ENCODE measurements at places on chromosomes 12 and 14. TPM values are rescaled to one million over a fixed set of nuclear protein-coding genes. Genes with fewer than 3 reads are reported as not detected.
A peak's percentile ranks its signal among the peaks of the same experiment; 100 is the strongest.

GRCh38 chr14:102333795-102334705 is 14.5 kb downstream of the ZNF839 start:
- H3K36me3 ChIP-seq = peaks cover 8% of the 10 kb centered on the region
- no peak overlapping the region for H3K4me3 ChIP-seq
- no peak for DNase-seq
- H3K27ac ChIP-seq = no peak overlapping the region
- H3K4me1 ChIP-seq = no peaks in the 10 kb centered on the region
- no peaks in the 10 kb centered on the region for H3K27me3 ChIP-seq

GRCh38 chr14:104462651-104463630 is 116.6 kb upstream of the C14orf180 start:
- H3K36me3 ChIP-seq = no peaks in the 10 kb centered on the region
- H3K4me1 ChIP-seq = peaks cover 5% of the 10 kb centered on the region
- DNase-seq = no peak
- no peaks in the 10 kb centered on the region for H3K27me3 ChIP-seq
- no peak overlapping the region for H3K27ac ChIP-seq

DNA sequence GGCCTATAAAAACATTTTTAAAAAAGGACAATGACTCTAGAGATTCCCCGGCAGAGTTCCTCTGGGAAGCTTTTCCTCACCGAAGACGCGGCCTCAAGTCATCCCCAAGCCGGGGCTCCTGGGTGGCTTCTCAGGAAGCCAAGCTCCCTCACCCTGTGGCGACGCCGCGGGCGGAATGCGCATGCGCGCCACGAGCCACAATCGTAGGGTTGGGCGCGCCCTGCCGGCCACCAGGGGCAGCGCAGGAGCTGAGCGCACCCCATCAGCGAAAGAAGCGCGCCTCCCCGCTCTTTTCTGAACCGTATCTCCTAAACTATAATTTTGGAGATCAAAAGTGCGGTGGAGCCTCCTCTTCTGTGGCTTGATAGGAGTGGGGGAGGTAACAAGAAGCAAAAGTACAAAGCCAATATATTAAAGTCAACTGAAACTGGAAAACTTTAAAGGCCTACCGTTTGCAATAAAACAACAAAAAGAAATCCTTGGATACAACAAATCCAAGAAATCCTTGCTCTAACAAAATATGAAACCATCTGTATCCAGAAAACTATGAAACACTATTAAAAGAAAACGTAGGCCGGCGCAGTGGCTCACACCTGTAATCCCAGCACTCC is 17.4 kb upstream of the CHFR start:
- peaks cover 13% of the 10 kb centered on the region for H3K4me1 ChIP-seq
- H3K36me3 ChIP-seq = no peaks in the 10 kb centered on the region
- no peak overlapping the region for H3K27ac ChIP-seq
- DNase-seq = peak; percentile 88
- H3K4me3 ChIP-seq = no peak overlapping the region

- no peak overlapping the region for H3K4me3 ChIP-seq
- H3K27ac ChIP-seq = no peak overlapping the region
- no peak for DNase-seq
These were observed 33.9 kb downstream of the SCARB1 start for GRCh38 chr12:124829708-124830304.

DNA sequence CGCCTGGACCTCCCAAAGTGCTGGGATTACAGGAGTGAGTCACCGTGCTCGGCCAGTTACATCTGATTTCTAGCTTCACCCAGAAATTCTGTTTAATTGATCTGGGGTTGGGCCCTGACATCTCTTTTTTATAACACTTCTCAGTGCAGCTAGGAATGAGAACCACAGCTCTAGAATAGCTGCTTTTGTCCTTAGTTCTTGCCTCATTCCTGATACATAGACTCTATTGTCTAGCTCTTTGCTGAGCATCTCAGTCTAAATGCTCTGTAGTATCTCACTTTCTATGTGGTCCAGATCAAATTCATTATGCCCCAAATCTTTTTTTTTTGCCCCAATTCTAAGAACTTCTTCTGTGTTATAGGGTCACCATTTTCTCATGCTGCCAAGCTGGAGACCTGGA is 29.9 kb upstream of the FUT8 start:
- no peak for DNase-seq
- H3K27ac ChIP-seq = no peak overlapping the region
- H3K4me3 ChIP-seq = no peak overlapping the region
- no peaks in the 10 kb centered on the region for H3K36me3 ChIP-seq

DNA sequence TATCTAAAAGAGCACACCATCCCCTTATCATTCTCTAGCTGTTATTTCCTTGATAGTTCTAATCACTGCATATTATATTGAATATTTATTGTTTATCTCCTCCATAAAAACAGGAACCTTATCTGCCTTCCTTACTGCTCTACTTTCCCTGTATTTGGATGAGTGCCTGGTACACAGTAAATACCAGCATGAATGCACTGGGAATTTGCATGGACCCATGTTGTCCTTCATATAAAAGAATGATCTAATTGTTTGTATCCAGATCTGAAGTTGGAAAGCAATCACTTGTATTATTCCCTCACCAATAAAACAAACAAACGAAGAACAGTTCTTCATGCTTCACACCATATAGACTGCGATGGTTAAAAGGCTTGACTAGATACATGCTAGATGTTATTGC is 15.3 kb upstream of the CNOT2 start:
- H3K27ac ChIP-seq = no peak overlapping the region
- no peak for DNase-seq
- no peaks in the 10 kb centered on the region for H3K27me3 ChIP-seq
- H3K4me1 ChIP-seq = no peaks in the 10 kb centered on the region

GRCh38 chr12:8549381-8549780 is 8.7 kb upstream of the CLEC4E start:
- no peak overlapping the region for H3K27ac ChIP-seq
- no peaks in the 10 kb centered on the region for H3K36me3 ChIP-seq
- no peaks in the 10 kb centered on the region for H3K27me3 ChIP-seq

DNA sequence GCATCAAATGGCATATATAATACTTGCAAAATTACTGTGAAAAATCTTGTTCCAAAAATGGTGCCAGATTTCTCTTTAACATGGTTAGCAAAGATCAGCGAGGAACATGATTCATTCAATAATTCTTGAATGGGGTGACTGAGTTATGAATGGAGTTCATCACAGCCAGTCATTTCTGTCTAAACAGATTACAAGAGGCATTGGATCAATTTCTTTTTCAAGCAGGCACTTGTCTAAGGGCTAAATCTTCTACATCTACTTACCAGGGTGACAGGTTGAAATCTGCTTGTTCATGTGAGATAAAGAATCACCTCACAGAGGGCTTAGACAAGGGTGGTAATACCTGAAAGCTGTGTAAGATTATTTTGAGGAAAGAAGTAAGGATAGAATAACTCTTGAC is 247.7 kb downstream of the ATP23 start:
- H3K27me3 ChIP-seq = no peaks in the 10 kb centered on the region
- no peak for DNase-seq
- no peaks in the 10 kb centered on the region for H3K4me1 ChIP-seq
- no peak overlapping the region for H3K27ac ChIP-seq
- no peaks in the 10 kb centered on the region for H3K36me3 ChIP-seq

DNA sequence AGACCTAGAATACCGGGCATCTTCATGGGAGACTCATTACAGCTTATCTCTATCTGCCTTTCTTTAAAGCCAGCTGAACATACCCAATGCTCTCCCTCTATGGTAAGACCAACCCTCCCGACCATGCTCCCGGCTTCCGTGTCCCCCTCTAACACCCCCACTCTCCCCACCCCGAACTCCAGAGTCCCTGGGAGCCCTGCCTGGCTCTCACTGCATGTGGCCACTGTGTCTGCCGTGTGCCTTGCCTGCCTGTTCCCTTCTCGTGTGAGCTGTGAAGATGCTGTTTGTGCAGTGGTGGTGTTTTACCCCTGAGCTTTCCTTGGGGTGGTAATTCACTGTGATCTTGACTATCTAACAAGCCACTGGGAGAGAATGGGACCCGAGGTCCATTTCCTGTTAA is 146.4 kb upstream of the FKBP4 start:
- no peaks in the 10 kb centered on the region for H3K27me3 ChIP-seq
- no peak overlapping the region for H3K27ac ChIP-seq
- DNase-seq = no peak
- no peaks in the 10 kb centered on the region for H3K4me1 ChIP-seq
- no peaks in the 10 kb centered on the region for H3K36me3 ChIP-seq

DNA sequence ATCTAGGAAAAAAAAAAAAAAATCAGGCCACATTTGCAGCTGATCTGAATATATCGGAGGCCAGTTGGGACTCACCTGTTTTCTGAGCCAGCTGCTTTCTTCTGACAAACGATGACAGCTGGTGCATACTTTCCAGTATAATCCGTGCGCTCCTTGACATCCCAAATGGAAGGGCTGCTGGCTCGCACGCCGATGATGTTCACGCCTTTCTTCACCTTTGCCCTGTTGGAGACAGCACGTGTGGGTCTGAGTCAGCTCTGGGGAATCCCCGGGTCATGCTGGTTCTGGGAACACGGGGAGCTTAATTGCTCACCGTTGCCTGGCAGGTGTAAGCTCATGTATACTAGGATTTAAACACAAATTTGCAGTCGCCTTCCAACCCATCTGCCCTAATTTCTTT is 372.8 kb downstream of the TMEM132D start:
- H3K4me3 ChIP-seq = no peak overlapping the region
- H3K4me1 ChIP-seq = no peaks in the 10 kb centered on the region
- no peak overlapping the region for H3K27ac ChIP-seq
- H3K36me3 ChIP-seq = no peaks in the 10 kb centered on the region
- no peak for DNase-seq

GRCh38 chr12:87274594-87275245 is 754.5 kb downstream of the C12orf50 start:
- no peaks in the 10 kb centered on the region for H3K4me1 ChIP-seq
- H3K27ac ChIP-seq = no peak overlapping the region

GRCh38 chr14:81767266-81767995 is 233.8 kb upstream of the SEL1L start:
- H3K27me3 ChIP-seq = no peaks in the 10 kb centered on the region
- no peak overlapping the region for H3K27ac ChIP-seq
- no peak overlapping the region for H3K4me3 ChIP-seq

GRCh38 chr12:78403681-78404080 is 460.9 kb upstream of the SYT1 start:
- H3K27me3 ChIP-seq = no peaks in the 10 kb centered on the region
- H3K36me3 ChIP-seq = no peaks in the 10 kb centered on the region
- H3K4me1 ChIP-seq = peaks cover 6% of the 10 kb centered on the region
- DNase-seq = no peak

DNA sequence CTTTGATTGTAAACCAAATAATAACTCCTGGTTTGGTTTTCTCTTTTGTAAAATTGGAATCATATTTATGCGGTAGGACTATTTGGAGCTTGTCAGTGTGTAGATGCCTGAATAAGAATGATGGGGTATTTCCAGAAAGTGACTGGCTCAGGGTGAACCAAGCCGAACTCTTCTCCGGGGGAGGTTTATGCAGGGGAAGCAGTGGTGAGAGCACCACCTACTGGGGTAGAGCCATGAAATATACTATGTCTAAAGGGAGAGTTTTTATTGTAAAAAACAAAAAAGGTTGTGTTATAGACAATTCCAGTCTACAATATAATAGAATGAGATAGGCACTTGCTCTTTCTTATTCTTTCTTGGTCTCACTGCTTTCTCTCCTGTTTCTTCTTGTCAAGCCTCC is 222.9 kb upstream of the SLC16A7 start:
- no peaks in the 10 kb centered on the region for H3K27me3 ChIP-seq
- no peaks in the 10 kb centered on the region for H3K4me1 ChIP-seq
- H3K4me3 ChIP-seq = no peak overlapping the region
- H3K36me3 ChIP-seq = no peaks in the 10 kb centered on the region
- H3K27ac ChIP-seq = no peak overlapping the region
- peak; percentile 16 for DNase-seq

- peak; percentile 29 for DNase-seq
- no peaks in the 10 kb centered on the region for H3K36me3 ChIP-seq
- peak overlapping the region; percentile 79 for H3K27ac ChIP-seq
- no peaks in the 10 kb centered on the region for H3K27me3 ChIP-seq
These were observed 22.3 kb upstream of the GNS start for GRCh38 chr12:64781280-64782190.

GRCh38 chr12:94753036-94753679 is 102.8 kb upstream of the TMCC3 start:
- no peaks in the 10 kb centered on the region for H3K27me3 ChIP-seq
- H3K4me1 ChIP-seq = peaks cover 4% of the 10 kb centered on the region
- DNase-seq = peak; percentile 29
- no peak overlapping the region for H3K4me3 ChIP-seq
- no peak overlapping the region for H3K27ac ChIP-seq
- no peaks in the 10 kb centered on the region for H3K36me3 ChIP-seq

DNA sequence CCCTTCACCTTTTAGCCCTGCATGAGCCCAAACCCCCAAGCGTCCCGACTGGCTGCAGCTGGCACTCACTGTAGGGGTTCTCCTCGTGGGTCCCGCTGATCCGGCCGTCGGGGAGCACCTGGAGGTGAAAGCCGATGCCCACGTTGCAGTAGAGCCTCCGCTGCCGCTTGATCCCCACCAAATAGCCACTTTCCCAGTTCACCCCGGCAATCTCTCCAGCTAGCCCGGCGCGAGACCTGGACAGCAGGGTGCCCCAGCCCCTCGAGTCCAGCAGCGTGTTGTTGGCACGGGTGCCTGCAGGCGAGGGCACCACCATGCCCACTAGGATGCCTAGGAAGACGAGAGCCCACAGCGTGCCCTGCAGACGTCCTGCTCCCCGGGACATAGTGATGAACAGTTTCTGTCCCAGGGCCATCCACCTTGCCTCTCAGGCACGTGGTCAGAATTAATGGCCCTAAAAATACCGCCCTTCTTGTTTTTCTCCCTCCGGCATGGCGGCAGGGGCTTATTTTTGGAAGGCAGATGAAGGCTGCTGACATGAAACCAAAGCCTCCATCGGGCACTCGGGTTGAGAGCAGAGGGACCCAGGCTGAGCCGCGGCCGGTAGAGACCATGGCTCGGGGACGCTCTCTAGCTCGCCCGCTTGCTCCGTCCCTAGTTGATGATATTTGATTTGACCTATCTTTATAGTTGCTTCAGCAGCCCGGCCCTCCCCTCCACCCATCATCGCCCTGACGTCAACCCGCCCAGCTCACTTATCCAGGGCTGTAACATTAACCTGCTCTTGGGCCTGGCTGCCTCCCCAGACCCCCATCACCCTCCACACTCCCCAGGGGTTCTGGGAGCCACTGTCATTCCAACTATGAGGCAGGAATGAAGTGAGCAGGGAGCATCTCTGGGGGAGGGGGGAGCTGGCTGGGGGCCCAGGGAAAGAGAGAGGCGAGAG is at the start of gene FGF6:
FGF6 (minus strand) TSS at position 660 of the 946 bp plus-strand sequence; CDS start at position 415, 245 bp downstream.
- H3K36me3 ChIP-seq = no peaks in the 10 kb centered on the region
- DNase-seq = no peak
- no peaks in the 10 kb centered on the region for H3K4me1 ChIP-seq
- no peak within 1 kb of the TSS for H3K4me3 ChIP-seq
- no peaks in the 10 kb centered on the region for H3K27me3 ChIP-seq
- no peak within 1 kb of the TSS for H3K27ac ChIP-seq

The DCTN2 gene
- total RNA-seq = 199 TPM

The MYH7 gene
- total RNA-seq = not detected

The ATP6V1D gene
- total RNA-seq = 123 TPM

The HOXC6 gene
- not detected for total RNA-seq

The PZP gene
- total RNA-seq = not detected

The ZNF10 gene
- 50.0 TPM for total RNA-seq

The SYNDIG1L gene
- total RNA-seq = 0.13 TPM

The GLS2 gene
- 3.0 TPM for total RNA-seq

The LHX5 gene
- not detected for total RNA-seq

The SLC15A4 gene
- total RNA-seq = 45.1 TPM

The CELA1 gene
- total RNA-seq = not detected

Measured in thyroid gland (tissue), 4 donors.